ENCODE measurements at places on chromosomes 4 and X. TPM values are rescaled to one million over a fixed set of nuclear protein-coding genes. Genes with fewer than 3 reads are reported as not detected.

GRCh38 chr4:165433529-165433928, 54.7 kb downstream of the CPE start:
- H3K4me3 ChIP-seq, result no peak overlapping the region
- H3K36me3 ChIP-seq, result no peaks in the 10 kb centered on the region
- DNase-seq, result no peak
- no peak overlapping the region for H3K27ac ChIP-seq
- H3K4me1 ChIP-seq, result no peaks in the 10 kb centered on the region

PRDM5 gene
- 14.0 TPM for total RNA-seq

TMEM164 gene
- total RNA-seq, result 13.5 TPM

TLR1 gene
- total RNA-seq, result 29.7 TPM

C4orf36 gene
- not detected for total RNA-seq

GRCh38 chr4:104592183-104592582, 97.5 kb upstream of the CXXC4 start:
- no peak overlapping the region for H3K4me3 ChIP-seq
- H3K36me3 ChIP-seq, result no peaks in the 10 kb centered on the region
- DNase-seq, result no peak
- H3K27ac ChIP-seq, result no peak overlapping the region
- H3K27me3 ChIP-seq, result no peaks in the 10 kb centered on the region

IQCM gene
- not detected for total RNA-seq

Measured in aorta (tissue), 5 donors.